ENCODE measurements at places on chromosomes 3 and 15.

- peak; percentile 57 for DNase-seq
Observed at GRCh38 chr3:32421991-32422859, 30.6 kb downstream of the CMTM7 start.

DNA sequence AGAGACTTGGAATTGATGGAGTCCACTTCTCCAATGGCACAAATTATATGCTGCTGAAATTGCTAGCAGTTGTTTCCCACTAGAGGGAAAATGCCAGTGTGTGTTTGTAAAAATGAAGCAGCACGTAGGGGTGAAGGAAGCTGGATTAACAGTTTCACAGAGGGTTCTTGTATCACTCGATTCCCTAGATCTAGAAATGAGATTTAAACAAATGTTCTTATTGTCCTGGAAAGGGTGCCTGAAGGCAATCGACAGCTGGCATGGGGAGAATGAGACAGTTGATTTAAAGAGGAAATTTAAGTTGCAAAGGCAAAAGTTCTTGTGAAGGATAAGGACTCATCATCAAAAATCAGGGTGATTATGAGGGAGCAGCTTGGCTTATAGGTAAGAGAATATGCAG is 234.8 kb upstream of the ARPP21 start:
- DNase-seq, result no peak

DNA sequence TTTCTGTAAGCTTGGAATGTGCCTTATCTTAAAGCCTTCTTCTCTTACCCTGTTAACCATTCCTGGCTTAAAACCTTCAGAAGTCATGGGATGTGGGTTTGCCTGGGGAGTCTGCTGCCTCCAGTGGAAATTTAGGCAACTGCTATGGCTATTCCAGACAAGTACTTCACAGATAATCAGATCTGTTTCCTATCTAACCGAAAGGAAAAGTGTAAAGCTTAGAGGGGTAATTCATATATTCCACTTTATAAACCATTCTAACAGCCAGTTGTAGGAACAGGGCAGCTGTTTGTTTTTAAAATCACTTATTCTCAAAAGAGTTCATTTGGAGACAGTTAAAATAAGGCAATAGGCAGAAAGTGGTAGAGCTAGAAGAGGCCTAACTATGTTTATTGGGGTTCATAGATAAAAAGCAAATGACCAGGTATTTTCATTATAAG is 219.9 kb downstream of the TCF12 start:
- DNase-seq, result peak; percentile 9

DNA sequence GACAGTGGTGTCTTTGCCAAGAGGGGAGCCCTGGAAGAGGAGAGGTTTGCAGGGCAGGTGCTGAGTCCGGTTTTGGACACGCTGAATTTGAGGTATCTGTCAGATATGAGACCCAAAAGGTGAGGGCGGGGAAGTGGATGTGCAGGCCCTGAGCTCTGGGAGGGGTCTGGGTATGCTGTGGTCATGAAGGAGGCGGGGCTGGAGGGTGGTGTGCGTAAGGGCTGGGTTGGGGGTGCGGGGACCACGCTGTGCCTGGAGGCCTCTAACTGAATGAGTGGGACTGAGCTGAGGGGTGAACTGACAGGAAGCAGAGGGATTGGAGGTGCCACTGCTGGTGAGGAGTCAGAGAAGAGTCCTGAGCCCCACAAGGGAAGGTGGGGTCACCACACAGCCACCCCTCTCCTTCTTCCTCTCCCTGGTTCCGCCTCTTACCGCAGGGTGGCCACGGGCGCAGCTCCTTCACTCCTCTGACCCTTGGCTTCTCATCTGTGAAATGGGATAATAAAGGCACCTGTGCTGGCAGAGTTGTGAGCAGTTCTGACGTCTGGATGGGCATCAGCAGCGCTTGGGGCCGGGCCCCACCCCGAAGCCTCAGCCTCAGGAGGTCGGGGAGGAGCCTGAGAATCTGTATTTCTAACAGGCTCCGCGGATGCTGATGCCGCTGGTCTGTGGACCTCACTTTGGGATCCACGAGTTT is 28.8 kb downstream of the PSTPIP1 start:
- no peak for DNase-seq

DNA sequence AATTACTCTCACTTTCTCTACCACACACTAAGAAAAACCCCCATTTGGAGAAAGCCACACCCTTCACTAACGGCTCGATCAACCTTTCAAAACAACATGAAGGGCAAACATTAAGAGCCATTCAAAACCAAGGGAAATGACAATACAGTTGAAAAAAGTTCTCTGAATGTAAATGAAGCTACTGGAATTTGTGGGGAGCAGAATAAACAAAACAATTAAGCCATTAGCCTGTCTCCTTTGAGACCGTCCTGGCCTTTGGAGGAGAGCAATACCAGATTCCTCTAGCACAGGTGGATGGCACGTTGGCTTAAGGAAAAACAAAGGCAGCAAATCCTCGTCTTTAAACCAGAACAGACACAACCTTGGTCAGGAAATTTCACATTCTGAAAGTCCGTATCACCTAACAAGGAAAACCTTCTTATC is 18.7 kb downstream of the MYO1E start:
- DNase-seq, result no peak
